ENCODE measurements at places on chromosomes 2 and 18.

GRCh38 chr2:16707014-16707623 lies 41.5 kb upstream of the CYRIA start:
- DNase-seq: no peak

GRCh38 chr2:28487258-28487657 lies 8.6 kb upstream of the PLB1 start:
- no peak for DNase-seq

DNA sequence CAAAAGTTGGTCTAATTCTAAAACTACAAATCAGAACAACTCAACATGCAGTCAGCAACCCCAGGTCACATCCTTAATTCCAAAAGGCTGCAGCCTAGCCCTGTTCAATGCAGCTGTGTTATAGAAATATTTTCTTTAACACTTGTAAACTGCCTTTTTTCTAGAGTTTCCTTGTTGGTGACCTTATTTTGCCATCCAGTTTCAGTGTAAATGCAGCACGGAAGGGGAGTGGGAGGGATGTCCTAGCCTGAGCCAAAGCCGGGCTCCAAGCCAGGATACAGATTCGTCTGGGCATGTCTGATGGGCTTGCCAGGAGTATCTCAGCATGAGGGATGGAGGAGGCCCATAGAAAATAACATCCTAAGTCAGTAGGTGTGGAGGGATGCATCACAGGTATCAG lies 17.7 kb upstream of the SP3 start:
- DNase-seq: no peak

- DNase-seq: no peak
Observed at GRCh38 chr2:168841445-168841844, 39.0 kb downstream of the NOSTRIN start.

DNA sequence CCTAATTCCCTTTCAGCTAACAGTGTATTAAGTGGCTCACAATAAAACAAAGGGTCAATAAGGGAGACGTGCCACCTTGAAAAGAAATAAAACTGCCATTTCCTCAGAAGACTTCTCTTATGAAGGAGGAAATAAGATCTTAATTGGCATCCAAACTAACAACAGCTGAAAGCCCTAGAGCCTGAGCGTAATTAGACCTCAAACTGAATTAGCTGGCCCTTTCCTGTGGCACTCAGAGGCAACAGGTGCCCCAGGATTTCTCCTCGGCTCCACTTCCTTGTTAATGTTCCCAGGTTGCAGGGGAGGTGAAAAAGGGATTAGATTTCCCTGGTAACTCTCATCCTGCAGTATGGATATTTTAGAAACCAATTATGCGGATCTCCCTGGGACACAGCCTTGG lies 804.3 kb downstream of the DCDC2C start:
- peak; percentile 89 for DNase-seq

- DNase-seq: no peak
Observed at GRCh38 chr2:232085826-232086425, 124.4 kb downstream of the DIS3L2 start.

DNA sequence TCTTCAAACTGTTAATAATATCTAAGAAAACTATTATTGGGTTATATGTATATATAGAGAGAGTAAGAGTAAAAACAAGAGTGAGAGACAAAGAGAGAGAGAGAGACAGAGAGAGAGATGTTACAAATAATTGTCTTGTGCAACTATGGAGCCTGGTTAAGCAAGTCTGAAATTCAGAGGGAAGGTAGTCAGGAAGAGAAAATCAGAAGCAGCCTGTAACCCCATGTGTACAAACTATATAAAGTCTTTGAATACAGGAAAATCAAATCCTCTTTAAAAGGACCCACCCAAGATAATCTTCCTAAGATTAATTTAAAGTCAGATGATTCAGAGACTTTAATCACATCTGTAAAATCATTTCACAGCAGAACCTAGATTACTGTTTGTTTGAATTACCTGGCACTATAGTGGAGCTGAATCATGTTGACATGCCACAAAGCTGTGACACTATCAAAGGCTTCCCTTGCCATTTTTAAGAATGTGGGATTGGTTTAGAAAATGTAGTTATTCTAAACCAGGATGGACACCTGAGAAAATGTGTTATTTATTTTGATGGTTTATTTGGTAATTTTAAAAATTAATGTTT lies 301.7 kb upstream of the FSIP2 start:
- no peak for DNase-seq

GRCh38 chr2:155633887-155634570 lies 698.5 kb downstream of the NR4A2 start:
- no peak for DNase-seq

GRCh38 chr2:144012304-144012703 lies 507.6 kb downstream of the ZEB2 start:
- DNase-seq: no peak

DNA sequence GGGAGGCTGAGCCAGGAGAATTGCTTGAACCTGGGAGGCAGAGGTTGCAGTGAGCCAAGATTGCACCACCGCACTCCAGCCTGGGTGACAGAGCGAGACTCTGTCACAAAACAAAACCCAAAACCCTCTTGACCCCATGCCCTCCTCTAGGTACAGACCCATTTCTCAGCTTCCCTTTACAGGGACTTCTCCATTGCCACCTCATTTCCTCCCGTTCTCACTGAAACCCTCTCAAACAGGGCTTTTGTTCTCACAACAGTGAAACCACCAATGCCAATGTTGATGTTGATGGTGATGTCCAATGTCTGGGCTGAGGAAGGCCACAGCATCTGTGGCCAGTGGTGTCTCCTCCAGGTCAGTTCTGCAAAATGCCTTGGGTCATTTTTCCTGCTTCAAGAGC lies 69.0 kb upstream of the ZCCHC2 start:
- no peak for DNase-seq

- DNase-seq: no peak
Observed at GRCh38 chr2:37283207-37283606, 41.4 kb downstream of the PRKD3 start.

- no peak for DNase-seq
Observed at GRCh38 chr2:188322569-188323551, 31.2 kb downstream of the GULP1 start.

DNA sequence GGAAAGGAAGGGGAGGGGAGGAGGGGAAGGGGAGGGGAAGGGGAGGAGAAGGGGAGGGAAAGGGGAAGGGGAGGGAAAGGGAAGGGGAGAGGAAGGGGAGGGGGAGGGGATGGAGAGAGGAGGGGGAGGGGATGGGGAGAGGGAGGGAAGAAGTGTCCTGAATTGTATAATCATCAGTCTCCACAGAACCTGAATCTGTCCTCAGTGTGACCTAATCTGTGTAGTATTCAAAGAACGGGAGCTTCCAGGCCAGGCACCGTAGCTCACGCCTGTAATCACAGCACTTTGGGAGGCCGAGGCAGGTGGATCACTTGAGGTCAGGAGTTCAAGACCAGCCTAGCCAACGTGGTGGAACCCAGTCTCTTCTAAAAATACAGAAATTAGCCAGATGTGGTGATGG lies 41.1 kb upstream of the CCDC150 start:
- DNase-seq: no peak

GRCh38 chr2:168798076-168798887 lies 4.2 kb upstream of the NOSTRIN start:
- DNase-seq: no peak

- DNase-seq: no peak
Observed at GRCh38 chr18:45165176-45165713, 450.0 kb upstream of the SLC14A2 start.

DNA sequence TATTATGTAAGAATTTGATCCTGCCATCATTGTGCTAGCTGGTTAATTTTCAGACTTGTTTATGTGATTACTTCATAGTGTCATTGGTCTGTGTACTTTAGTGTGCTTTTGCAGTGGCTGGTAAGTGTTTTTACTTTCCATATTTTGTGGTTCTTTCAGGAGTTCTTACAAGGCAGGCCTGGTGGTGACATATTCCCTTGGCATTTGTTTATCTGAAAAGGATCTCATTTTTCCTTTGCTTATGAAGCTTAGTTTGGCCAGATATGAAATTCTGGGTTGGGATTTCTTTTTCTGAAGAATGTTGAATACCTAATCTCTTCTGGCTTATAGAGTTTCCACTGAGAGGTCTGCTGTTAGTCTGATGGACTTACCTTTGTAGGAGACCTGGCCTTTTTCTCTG lies 72.8 kb upstream of the MC4R start:
- no peak for DNase-seq

Measured in NCI-H1436 treated with DMSO at 0.1 percent for 48 hours (cell line).